MG63 (cell line): ENCODE measurements at places on chromosomes 1 and 21.

DNA sequence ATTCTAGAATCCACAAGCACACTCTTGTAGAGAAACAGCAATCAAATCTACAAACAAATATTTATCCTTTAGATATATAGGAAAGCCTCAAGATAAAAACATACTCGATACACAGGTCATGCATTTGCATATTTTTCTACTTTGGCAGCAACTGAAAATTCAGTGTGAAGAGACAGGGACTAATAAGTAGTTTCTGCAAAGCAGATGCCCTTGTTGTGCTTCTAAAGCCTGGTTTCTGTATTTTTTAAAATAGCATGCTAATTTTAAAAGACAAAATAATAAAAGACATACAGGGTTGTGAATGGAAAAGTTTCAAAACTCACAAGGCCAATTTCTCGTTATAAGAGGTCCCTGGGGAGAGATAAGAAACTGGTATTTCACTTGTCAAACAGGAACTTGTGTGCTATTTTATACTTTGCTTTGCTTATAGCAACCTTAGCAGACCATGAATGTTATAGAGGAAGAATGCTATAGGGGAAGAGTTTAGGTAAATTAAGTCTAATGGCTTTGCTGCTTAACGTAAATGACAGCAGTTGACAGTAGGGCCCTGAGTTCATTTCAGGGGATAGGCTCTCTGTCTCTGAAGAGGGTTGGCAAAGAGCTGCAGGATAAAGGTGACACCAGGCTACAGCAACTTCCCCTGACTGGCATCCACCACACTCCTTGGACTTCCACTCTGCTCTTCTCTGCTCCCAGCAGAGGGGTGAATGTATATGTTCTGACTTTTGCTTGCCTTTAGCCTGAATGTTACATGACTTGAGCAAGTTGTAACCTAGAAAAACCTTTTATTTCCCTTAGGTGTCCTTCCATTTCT is 9.4 kb upstream of the RGS13 start:
- no peak for DNase-seq

DNA sequence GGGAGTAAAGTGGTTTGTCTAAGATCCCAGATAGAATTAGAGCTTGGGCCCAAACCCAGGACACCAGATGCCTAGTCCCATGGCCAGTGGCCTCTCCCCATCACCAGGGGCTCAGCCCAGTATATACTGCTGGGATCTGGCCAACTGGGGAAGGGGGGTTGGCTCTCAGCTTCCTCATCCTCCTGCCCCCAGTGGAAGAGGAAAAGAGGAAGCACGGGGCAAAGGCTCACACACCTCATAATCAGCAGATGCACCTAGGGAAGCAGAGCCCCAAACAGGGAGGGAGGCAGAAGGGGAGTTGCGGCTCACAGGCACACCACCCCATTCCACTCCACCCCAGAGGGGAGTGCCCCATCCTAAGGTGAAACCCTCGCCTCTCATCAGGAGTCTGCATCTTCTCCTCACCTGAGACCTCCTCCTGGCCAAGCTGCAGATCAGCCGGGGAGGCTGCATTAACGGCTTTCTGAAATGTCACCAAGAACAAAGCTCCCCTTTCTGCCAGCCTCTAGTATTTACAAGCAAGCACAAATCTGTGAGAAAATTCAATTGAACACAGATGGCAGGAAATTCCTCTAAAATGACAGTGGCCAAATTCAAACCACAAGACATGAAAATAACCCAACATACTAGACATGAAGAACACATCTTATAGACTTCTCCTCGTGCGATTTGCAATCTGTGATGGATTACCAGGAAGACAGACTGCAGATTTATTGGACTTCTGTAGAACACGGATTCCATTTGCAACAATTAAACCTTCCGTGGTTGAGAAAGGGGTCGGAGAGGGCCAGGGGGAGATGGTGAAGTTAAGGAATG is 82.8 kb downstream of the GLIS1 start:
- no peak for DNase-seq

DNA sequence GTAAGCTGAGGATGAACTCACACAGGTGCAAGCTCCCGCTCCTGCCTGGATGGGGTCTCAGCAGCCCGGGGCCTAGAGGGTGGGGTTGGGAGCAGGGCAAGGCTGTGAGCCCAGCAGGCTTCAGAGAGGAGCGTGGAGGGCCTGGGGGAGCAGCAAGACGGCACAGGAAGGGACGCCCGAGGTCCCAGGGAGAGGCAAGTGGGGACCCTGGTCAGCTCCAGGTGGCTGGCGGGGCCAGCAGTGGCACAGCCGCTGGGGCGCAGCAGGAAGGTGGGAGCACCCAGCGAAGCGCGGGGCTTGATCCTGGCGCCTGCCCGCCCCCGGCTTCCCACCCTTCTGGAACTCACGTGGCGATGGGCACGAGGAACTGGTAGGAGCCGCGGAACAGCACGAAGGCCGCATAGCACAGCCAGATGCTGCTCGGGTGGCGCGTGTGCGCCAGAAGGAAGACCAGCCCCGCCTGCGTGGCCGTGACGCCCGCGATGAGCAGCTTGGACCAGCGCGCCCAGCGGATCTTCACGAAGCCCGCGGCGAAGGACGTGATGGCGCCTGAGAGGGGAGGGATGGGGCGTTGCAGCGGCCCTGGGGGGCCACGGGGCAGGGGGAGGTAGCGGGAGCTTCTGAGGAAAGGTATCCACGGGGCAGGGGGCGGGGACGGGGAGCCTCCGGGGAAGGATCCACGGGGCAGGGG is 11.7 kb downstream of the SLC19A1 start:
- no peak for DNase-seq

GRCh38 chr1:27876341-27877114 is 4.2 kb downstream of the THEMIS2 start:
- no peak for DNase-seq

DNA sequence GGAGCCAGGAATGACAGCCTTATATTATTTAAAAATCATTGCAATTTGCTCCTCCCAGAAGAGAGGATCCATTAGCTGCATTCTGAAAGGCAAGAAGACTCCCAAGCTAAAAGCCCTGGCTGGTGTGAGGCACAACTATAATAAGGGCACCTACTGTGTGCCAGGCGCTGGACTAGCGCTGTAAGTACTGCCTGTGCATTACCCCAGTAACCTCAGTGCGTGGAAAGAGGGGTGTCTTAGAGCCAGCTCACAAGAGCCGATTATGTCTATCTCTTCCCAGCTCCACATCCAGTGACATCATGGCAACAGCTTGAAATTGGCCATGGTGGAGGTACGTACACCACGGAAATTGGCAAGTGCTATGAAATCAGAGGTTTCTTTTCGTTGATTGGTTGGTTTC is 141.7 kb upstream of the IRF2BP2 start:
- no peak for DNase-seq

DNA sequence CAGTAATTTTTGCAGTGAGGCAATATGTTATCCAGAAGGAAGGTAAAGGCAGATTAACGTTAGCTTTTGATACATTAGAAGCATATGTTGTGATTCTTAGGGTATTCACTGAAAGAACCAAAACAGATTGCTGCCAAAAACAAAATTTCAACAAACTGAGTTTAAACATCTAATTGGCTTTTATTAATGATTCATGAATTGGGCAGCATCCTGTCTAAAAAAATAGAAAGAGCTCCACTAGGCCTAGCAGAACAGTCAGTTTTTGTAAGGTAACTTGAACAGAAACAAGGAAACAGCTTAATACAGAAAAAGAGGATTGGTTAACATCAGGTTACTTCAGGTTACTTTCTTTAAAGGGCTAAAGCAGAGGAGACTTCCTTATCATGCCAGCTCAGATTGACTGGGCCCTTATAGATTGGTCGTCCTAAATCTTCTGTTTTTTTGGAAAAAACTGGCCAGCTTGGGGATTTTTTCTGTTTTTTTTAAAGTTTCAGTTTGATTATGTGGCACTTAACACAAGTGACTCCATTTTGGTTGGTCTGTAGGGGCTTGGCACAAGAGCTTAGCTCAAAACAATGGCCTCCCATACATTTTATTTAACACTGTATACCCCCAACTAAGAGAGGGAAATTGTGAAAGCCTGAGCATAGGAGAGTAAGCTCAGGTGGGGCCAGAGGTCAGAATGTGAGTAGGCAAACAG is 36.8 kb upstream of the GALNT2 start:
- DNase-seq = no peak

DNA sequence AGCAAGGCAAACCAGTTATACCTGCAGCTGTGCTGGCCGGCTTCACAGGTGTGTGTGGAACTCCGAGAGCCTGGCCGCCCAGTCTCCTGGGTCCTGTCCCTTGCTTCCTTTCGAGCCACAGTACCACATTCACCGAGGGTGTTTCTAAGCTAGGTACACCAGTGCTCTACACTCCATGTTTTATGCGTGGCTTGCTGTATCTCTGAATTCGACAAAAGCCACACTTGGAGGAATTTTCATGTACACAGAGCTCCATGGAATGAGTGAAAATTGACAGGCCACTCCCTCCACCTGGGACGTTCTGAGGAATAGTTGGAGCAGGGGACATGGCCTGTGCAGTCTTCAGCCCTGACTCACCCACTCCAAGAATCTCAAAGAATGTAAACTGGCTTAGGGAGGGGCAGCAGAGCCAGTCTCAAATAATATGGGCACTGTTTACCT is 14.0 kb downstream of the ETS2 start:
- peak; percentile 77 for DNase-seq

DNA sequence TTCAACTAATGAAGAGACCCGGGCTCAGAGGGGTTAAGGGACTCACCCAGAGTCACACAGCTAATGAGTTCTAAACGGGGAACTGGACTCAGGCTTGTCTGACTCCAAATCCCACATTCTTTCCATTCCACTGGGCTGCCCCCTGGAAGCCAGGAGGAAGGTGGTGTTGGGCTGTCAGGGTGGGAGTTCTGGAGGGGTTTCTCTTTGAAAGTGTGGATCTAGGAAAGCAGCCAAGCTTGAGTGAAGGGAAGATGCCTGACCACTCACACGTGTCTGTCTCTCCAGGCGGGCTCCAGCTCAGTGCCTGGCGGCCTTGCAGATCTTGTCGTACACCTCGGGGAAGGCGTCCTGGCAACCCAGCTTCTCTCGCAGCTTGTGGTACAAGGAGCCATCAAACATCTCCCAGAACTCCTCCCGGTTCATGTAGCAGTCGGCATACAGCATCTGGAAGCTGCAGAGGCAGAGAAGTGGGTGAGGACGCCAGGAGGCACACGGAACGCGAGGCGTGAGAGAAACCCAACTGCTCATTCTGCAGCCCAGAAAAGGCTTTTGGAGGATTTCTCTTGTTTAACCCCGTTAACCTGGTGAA is 35.0 kb downstream of the DHCR24 start:
- DNase-seq = no peak

GRCh38 chr1:232629250-232630046 is 485 bp downstream of the SIPA1L2 start:
- peak; percentile 50 for DNase-seq

DNA sequence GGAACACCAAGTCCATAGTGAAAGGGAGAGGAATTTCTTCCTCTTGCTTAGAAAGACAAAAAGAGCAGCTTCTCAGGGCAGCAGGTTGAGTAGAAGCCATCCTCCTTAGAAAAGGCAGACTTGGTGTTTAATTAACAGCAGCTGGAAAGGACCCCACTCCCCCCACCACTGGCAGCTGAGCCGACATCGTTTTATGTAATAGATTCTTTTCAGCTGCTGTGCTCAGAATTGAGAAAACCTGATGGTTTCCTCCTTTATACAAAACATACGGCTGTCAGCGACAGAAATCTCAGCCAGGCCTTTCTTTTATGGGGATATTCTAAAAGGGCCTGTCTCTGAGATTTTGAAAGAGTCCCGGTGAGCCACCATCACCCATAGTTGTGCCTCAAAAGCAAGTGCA is 49.9 kb downstream of the MAN1C1 start:
- DNase-seq = no peak

GRCh38 chr1:156812293-156812990 is 4.2 kb downstream of the SH2D2A start:
- DNase-seq = no peak

DNA sequence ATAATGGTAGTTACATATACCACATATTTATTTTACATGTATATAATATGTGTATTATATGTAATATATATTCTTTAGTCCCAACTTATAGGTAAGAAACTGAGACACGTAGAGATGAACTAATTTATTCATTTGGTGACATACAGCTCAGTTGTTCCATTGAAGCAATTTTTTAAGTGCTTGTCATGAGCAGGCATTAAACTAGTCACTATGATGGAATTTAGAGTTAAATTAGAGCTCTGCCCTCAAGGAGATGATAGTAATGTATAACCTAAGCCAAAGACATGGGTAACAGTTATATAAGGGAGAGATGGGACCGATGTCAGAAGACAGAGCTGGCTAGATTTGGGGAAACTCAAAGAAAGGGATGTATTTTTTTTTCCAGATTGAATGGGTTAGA is 83.0 kb downstream of the ST6GALNAC5 start:
- no peak for DNase-seq

- peak; percentile 91 for DNase-seq
Measured at GRCh38 chr1:211260141-211261107, 1.3 kb downstream of the RCOR3 start.

- no peak for DNase-seq
Measured at GRCh38 chr1:171460018-171460620, 25.2 kb upstream of the PRRC2C start.

DNA sequence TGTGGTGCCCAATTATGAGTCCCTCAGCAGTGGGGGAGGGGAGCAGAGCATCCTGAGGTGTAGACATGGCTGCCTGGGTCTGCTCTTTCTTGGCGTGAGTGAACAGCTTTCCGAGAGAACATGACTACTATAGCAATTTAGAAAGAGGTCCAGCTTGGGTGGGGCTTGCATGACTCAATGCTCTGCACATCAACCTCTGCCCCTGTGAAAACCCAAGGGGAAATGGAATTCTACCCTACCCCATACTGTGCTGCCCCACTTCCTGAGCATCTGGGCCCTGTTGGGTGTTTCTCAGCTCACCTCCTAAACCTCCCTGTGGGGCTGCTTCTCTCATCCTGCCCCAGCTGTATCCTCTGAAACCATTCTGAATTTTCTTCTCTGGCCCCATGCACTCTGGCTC is 8.2 kb upstream of the AZIN2 start:
- no peak for DNase-seq

DNA sequence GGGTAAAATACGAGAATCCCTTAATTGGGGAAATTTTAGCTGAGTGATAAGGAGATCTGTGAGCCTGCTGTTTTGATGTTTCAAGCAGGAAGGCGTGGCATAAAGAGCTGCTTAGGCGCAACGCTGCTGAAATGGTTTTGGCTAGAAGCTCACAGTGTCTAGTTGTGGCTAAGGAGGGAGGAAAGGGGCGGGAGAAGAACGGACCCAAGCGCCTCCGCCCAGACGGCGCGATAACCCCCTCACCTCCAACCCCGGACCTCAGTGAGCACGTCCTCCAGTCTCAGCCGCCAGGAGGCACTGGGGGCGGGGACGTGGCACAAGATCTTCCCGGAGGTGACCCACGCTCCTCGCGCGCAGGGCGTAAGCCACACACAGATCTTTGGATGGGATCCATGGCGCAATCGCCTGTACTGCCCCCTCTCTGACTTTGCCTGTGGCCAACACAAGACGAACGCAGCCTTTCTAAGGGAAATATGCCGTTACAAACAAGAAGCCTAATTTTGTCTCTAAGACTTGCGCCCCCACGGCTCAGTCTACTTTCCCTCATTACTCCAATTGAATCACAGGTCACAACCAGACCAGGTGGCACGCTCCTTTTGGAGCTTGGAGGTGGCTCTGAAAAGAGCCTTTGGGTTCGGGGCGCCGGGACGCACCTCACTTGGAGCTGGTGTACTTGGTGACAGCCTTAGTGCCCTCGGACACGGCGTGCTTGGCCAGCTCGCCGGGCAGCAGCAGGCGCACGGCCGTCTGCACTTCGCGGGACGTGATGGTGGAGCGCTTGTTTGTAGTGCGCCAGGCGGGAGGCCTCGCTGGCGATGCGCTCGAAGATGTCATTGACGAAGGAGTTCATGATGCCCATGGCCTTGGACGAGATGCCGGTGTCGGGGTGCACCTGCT is 23.4 kb upstream of the RNF187 start:
- DNase-seq = peak; percentile 61

- no peak for DNase-seq
Measured at GRCh38 chr1:29824511-29825273, 588.4 kb downstream of the PTPRU start.
